ENCODE measurements at places on chromosomes 2 and 18.

GRCh38 chr2:162196638-162197037 is 44.6 kb upstream of the GCG start:
- no peak for ATAC-seq

- no peak for ATAC-seq
These were observed 83.0 kb downstream of the RTN4 start for GRCh38 chr2:54967269-54967668.

DNA sequence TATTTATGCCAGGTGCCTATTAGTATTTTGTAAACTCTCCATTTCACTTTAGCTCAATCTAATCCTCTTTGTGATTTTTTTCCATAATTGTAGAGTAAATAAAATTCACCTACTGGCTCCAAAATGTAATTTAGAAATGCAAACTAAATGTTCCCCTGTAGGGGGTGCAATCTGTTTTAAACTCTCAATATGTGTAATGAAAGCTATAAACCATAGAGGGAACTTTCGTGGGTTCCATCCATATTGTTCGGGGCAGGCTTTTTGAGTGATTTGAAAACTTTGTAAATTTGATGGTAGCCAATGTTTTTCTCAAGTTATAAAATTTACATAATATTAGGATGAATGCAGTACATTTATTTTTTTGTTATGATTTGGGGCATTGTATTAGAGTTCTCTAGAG is 49.4 kb downstream of the TSPYL6 start:
- ATAC-seq = no peak

- ATAC-seq = no peak
These were observed 634.2 kb downstream of the TSN start for GRCh38 chr2:122389694-122390093.

DNA sequence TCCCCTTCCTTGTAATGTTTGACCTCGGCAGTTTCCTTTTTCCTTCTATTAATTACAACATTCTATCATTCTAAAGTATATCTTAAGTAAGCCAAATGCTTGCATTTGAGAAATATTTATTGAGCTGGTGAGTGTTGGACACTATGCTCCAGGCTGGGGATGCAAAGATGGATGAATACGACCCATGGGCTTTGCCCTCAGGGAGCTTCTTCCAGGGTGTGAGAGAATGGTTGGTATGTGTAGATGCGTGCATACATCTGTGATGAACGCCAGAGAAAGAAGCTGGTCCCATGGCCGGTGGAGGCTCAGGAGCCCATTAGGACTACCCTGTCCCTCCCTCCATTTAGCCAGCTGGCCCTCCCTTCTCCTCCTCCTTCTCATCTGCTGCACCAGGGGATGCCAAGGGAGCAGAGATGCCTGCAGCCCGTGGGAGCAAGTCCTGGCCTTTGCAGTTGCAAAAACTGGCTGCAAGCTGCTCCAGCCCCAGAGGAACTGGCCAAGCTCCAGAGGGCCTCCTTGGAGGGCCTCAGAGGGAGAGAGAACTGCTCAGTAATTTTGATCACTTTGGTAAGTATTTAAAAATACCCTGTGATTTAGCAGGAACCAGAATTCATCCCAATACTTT is 65.7 kb upstream of the FOSL2 start:
- ATAC-seq = no peak
